ENCODE measurements at places on chromosomes 1 and 21.

DNA sequence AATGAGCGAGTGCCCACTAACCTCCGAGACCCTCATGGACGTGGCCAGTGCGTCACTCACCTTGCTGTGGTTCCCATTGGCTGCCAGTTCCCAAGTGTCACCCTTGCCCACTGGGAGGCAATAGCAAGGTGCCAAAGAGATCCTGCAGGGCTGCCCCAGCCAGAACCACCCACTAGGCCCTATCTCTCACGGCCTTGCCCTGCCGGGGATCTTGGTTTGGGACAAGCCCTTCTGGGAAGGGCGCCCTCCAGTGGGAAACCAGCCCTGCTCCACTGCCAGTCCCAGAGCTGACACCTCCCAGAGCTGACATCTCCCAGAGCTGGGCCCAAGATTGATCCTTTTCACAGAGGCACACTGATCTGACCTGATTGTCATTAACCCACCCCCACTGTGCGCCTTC lies 2.1 kb upstream of the SELENON start:
- no peak for DNase-seq

GRCh38 chr1:212669102-212669501 lies 30.5 kb downstream of the BATF3 start:
- no peak for DNase-seq

- peak; percentile 86 for DNase-seq
Measured at GRCh38 chr1:7967196-7967595, 5.7 kb downstream of the PARK7 start.

- DNase-seq = no peak
Measured at GRCh38 chr1:112460615-112461014, 48.1 kb upstream of the WNT2B start.

GRCh38 chr1:221663321-221663720 lies 78.6 kb downstream of the DUSP10 start:
- no peak for DNase-seq

DNA sequence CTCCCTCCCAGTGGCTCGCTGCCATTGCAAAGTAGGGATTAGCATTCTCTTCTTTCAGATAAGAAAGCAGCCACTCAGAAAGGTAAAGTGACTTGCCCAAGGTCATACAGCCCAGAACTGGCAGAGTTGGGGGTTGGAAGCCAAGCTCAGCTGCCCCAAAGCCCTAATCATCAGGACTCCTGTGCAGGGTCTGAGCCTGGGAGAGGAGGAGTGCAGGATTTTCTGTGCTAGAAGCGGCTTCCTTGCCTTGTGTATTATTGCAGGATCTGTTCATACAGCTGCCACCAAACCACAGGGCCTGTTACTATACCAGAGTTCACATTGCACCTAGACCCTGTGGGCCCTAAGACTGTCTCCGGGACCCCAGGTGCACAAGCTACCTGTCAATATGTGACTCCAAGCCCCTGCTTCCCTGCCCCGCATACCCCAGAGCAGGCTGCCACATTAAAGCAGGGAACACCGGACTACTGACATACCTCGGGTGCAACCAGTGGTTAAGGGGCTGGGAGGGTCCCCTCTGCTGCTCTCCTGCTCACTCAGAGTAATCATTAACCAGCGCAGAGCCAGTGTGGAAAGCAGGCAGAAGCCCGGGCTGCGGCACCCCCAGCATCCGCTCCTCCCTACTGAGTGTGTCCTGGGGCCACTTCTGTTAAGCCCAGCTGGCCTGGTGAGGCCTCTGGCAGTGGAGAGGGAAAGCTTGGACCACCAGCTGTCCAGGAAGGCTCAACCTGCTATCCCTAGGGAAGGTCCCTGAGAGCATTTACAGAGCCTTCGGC lies 15.8 kb downstream of the HSPG2 start:
- DNase-seq = no peak

- no peak for DNase-seq
Measured at GRCh38 chr21:42849759-42850412, 29.5 kb downstream of the WDR4 start.
